Stimulated activated CD8-positive, alpha-beta memory T cell treated with anti-CD3 and anti-CD28 coated beads, Interleukin-15, amount 100 ng/mL, for 1 hour (primary cell): ENCODE measurements at places on chromosomes 2 and 18.

GRCh38 chr18:48129621-48130082 lies 199.2 kb upstream of the SMAD2 start:
- DNase-seq = no peak

GRCh38 chr2:58553937-58554336 lies 312.8 kb upstream of the FANCL start:
- no peak for DNase-seq

- DNase-seq = no peak
These were observed 278.0 kb upstream of the DSEL start for GRCh38 chr18:67794521-67794920.

- DNase-seq = no peak
These were observed 75.5 kb upstream of the ZNF532 start for GRCh38 chr18:58788971-58789875.

GRCh38 chr2:202172439-202173211 lies 65.8 kb downstream of the SUMO1 start:
- no peak for DNase-seq
